Ascending aorta (tissue), 2 donors: ENCODE measurements at places on chromosomes 6 and 20. TPM values are rescaled to one million over a fixed set of nuclear protein-coding genes. Genes with fewer than 3 reads are reported as not detected.

HDGFL1 gene
- total RNA-seq, result not detected

KIFC1 gene
- not detected for total RNA-seq

GRCh38 chr20:37954190-37954589 lies 51.3 kb downstream of the VSTM2L start:
- no peak for DNase-seq

HNF4A gene
- not detected for total RNA-seq

DNA sequence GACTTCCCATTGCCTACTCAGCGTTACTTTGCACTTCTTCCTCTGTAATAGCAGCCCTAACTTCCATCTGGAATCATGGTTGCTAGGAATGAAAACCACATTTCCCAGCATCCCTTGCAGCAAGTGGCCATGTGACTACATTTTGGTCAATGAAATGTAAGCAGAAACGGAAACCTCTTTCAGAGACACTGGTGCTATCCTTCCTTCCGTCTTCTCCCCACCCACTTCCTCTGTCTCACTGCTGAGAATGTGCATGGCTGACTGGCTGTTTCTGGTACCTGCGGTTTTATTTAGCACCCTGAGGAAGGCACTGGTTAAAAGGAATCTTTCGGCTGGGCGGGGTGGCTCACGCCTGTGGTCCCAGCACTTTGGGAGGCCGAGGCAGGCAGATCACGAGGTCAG lies 107.4 kb downstream of the SCML4 start:
- no peak for DNase-seq

MAP7 gene
- not detected for total RNA-seq

- DNase-seq, result no peak
Observed at GRCh38 chr6:152309648-152310047, 327.5 kb downstream of the SYNE1 start.

FUT9 gene
- not detected for total RNA-seq

DNA sequence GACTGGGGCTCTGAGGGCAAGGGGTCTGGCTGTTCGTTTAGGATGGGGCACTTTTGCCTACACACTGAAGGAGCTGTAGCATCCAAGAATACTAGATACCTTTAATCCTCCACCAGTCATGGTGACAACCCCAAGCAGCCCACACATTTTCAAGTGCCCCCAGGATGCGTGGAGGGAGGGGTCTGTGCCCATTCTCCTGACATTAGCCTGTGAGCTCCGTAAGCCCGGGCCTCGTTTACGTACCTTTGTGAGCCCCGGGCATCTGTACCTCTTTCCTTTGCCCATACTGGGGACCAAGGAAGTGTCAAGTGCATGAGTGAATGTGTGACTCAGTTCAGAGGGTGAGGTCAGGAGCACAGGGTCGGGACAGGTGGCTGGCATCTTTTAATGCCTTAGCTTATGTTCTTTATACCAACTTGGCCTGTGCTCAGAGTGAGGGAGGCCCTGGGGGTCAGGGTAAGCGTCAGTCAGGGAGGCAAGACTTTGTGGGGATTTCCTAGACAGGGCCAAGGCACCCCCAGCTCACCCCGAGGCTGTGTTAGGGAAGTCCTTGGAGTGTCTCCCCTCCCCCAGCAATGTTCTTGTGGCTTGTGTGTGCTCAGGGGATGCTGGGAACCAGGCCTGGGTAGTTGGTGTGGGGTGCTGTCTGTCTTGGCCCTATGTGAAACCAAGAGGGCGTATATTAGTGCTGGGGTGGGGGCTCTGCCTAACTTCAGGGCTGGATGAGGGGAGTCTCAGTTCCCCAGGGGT lies 12.9 kb downstream of the VEGFA start:
- DNase-seq, result no peak

CLDN20 gene
- not detected for total RNA-seq

BNIP5 gene
- total RNA-seq, result not detected

HLA-G gene
- total RNA-seq, result not detected

CCDC170 gene
- not detected for total RNA-seq

DNA sequence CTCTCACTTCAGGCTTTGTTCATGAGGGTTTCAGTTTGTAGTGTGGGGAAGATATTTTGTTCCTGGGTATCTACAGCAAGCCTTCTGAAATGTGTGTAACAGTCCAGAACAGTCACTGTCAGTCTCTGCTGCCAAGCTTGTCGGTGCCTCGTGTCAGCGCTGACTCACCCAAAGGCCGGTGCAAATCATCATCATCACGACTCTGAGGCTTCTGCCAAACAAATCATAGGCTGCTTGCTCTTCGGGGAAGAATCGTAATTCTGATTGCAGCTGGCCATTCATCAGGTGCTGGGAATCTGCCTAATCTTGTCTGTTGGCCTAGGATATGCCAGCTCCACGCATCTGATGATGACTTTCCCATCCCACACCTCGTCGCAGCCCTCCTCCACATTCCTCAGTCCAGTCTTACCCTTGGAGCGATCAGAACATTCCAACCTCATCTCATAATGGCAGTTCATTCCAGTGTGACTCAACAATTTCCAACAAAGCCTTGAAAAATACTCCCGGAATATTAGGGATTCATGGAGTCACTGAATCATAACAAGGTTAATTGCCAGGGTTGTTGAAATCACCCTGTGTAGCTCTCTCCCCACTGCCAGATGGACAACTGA lies 40.9 kb downstream of the ALDH8A1 start:
- DNase-seq, result no peak

LY6G6C gene
- total RNA-seq, result not detected

GRCh38 chr6:121686611-121687023 lies 251.2 kb downstream of the GJA1 start:
- DNase-seq, result no peak

GRCh38 chr6:144346719-144347447 lies 61.7 kb downstream of the UTRN start:
- no peak for DNase-seq

DLK2 gene
- not detected for total RNA-seq

DNA sequence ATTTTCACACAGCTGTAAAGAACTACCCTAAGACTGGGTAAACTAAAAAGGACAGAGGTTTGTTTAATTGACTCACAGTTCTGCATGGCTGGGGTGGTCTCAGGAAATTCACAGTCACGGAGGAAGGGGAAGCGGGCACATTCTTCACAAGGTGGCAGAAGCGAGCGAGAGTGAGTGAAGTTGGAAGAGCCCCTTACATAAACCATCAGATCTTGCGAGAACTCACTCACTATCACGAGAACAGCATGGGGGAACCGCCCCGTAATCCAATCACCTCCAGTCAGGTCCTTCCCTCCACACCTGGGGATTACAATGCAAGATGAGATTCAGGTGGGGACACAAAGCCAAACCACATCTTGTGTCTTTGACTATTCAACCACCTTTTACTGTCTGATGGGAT lies 700.5 kb downstream of the TENT5A start:
- no peak for DNase-seq

DNA sequence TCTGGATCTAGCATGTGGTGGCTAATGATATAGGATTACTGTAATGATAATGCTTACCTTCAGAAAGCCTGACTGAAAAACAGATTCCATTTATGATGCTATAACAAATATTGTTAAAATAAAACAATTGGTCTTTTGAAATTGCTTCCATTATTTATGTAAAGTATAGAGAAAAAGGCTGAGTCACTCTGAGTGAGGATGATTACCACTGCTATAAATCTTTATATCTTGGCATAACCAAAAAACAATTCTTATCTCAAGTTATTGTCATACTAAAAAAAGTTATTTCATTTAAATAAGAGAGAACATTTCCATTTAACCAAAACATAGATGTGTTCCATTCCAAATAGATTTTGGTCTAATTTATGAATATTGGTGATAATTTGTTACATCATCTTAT lies 53.0 kb upstream of the DST start:
- no peak for DNase-seq

GRCh38 chr20:19802492-19803158 lies 44.6 kb downstream of the RIN2 start:
- no peak for DNase-seq

- no peak for DNase-seq
Observed at GRCh38 chr6:130020073-130020906, 1.9 kb downstream of the L3MBTL3 start.

XKR7 gene
- total RNA-seq, result not detected

ALDH8A1 gene
- total RNA-seq, result not detected

TFEB gene
- 18.6 TPM for total RNA-seq

GRCh38 chr6:167532410-167533288 lies 207.8 kb downstream of the TTLL2 start:
- DNase-seq, result no peak

GRCh38 chr6:161496941-161497340 lies 223.1 kb upstream of the AGPAT4 start:
- DNase-seq, result no peak

DNA sequence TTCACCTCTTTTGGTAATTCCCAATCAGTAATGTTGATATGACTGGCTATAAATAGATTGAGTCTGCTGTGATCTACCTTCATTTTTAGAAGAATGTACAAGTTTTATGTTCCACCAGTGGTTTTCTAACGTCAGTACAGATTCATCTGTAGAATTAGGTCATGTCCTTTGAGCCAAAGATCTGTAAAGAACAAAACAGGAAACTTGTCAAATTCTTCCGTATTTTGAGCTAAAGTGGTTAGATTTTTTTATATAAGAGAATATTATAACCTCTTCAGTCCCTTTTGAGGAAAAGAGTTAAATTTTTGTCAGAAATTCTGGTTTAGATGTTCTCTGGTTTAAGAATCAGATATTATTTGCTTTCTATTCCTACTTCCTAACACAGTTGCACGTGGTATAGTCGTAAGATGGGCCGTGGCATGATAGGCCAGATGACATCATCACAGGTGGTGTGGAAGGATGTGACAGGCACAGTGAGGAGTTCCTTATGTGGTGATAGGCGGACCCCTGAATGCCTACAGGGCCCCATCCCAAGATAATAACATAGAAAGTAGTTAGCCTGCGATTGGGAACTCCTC lies 62.3 kb downstream of the SNX9 start:
- no peak for DNase-seq

DNA sequence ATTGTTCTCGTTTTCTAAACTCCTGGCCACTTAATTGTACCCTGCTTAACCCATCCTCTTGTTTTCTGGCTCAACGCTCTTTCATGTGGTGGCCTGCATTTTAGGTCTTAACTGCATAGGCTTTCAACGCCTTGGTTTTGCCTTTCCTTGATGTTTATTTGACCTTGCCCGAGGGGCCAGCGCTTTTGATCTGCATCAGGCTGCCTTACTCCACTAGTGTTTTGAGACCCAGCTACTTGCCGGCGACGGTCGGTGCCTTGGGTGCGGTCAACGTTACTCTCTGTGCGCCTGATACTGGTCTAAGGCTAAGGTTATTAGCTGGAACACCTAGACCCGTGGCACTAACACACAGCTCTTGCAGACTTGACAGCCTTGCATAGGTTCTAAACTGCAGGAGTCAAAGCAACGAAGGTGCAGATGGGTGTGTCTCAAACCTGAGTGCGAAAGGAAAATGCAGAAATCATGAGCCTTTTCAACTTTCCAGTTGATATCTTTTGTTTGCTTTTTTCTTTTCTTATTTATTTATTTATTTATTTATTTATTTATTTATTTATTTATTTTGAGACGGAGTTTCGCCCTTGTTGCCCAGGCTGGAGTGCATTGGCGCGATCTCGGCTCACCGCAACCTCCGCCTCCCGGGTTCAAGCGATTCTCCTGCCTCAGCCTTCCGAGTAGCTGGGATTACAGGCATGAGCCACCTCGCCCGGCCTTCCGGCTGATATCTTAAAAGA lies 138.8 kb downstream of the HFE start:
- DNase-seq, result no peak

DNA sequence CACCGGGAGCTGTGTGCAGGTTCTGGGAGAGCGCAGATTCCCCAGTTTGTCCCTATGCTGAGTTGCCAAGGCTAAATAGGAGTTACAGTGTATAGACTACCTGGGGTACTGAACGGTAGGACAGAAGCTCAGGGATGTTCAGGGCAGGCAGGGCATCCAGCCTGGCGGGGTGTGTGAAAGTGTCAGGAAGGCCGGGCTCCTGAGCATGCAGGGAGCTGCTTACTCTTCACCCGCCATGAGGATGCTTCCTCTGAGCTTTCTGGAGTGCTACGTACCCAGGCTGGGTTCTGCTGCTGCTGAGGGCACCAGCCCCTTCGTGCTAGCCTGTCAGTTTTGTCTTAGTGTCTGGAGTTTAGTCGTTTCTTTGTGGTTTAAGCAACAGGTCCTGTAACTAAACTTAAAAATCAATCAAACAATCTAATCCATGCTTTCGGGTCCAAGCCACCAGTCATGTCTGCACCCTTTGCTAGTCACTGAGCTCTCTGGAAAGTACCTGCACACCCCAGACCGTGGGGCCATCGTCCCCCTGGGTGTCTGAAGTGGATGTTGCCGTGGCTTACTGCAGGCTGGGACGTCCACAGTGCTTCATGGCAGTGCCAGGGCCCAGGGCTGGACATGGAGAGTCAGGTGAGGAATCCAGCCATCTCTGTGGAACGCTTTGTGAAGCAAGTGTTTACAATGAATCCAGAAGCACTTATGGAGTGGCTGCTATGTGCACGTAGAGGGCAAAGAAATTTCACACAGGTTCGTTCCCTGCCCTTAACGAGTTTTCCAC lies 220.3 kb upstream of the SNX9 start:
- DNase-seq, result peak; percentile 40

DNA sequence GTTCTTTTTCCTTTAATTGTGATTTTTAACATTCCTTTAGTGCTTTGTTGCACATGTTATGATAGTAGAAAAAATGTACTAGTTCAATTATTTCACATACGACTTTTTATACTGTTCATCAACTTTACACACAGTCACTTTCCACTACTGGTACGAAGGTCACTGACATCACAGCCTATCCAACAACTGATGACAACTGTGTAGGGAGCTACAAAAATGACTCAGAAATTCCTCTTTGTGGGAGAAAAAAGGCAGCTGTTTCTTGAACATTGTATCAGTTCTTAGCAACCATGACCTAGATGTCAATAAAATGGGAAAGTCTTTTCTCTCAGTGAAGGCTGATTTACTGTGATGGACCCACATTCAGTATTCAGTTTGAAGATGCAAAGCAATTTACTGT lies 7.0 kb upstream of the ID4 start:
- DNase-seq, result no peak

DNA sequence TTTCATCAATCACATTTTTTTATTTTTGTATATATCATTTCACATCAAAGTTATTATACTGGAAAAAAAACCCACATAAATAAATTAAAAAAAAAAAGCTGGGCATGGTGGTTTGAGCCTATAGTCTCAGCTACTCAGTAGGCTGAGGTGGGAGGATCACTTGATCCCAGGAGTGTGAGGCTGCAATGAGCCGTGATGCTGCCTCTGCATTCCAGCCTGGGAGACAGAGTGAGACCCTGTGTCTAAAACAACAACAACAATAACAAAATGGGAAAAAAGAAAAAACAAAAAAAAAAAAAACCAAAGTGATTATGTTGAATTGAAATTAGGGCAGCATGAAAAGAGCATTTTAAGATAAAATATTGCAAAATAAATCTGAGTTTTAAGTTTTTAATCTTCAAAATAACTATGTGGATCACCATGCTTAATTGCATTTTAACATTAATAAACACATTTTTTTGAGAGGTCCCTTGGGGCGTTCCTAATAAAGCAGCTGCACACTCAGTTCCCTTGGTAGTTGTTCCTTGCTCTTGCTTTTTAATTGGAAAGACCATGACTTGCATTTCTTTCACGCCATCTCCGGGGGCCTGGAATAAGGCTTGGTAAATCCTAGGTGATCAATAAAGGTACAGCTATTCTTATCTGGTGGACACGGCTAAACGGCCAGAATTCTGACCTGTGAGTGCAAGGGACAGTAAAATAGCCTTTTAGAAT lies 15.1 kb downstream of the NOX3 start:
- no peak for DNase-seq
